ENCODE measurements at places on chromosomes 2 and 18. TPM values are rescaled to one million over a fixed set of nuclear protein-coding genes. Genes with fewer than 3 reads are reported as not detected.

DSG4 gene
- total RNA-seq: not detected

TTC39C gene
- 55.8 TPM for total RNA-seq

IL36A gene
- total RNA-seq: not detected

TTN gene
- total RNA-seq: 0.61 TPM

ITGA6 gene
- total RNA-seq: 5.7 TPM

CENPA gene
- 27.8 TPM for total RNA-seq

EVA1A gene
- not detected for total RNA-seq

CCDC178 gene
- not detected for total RNA-seq

GPBAR1 gene
- total RNA-seq: 0.38 TPM

UGT1A9 gene
- total RNA-seq: not detected

ST8SIA5 gene
- not detected for total RNA-seq

TPRKB gene
- total RNA-seq: 35.5 TPM

G6PC2 gene
- total RNA-seq: not detected

PDE11A gene
- total RNA-seq: not detected

GALNT3 gene
- total RNA-seq: 2.6 TPM

LOXHD1 gene
- not detected for total RNA-seq

PSD4 gene
- total RNA-seq: 222 TPM

NR4A2 gene
- 34.7 TPM for total RNA-seq

SLC4A1AP gene
- total RNA-seq: 27.8 TPM

TFPI gene
- not detected for total RNA-seq

POTEC gene
- not detected for total RNA-seq

CTNNA2 gene
- total RNA-seq: not detected

GPR39 gene
- not detected for total RNA-seq

SERPINB12 gene
- not detected for total RNA-seq

EVX2 gene
- not detected for total RNA-seq

PDE1A gene
- total RNA-seq: not detected

LAMA1 gene
- not detected for total RNA-seq

ITGB6 gene
- not detected for total RNA-seq

PROC gene
- total RNA-seq: not detected

CCDC150 gene
- 11.1 TPM for total RNA-seq

ABCA12 gene
- not detected for total RNA-seq

COL5A2 gene
- 1.4 TPM for total RNA-seq

SCN2A gene
- total RNA-seq: not detected

ST6GAL2 gene
- total RNA-seq: not detected

FLACC1 gene
- 0.97 TPM for total RNA-seq

SERPINB8 gene
- total RNA-seq: 16.8 TPM

DIS3L2 gene
- 33.7 TPM for total RNA-seq

KCNG2 gene
- not detected for total RNA-seq

NAT8 gene
- not detected for total RNA-seq

RNF152 gene
- 0.21 TPM for total RNA-seq

GREB1 gene
- 0.30 TPM for total RNA-seq

TLX2 gene
- total RNA-seq: 0.25 TPM

TMEM200C gene
- total RNA-seq: not detected

LRRTM1 gene
- not detected for total RNA-seq

ABCB11 gene
- not detected for total RNA-seq

GRB14 gene
- total RNA-seq: not detected

TNFAIP6 gene
- not detected for total RNA-seq

KLHL29 gene
- total RNA-seq: 0.21 TPM

PGAP1 gene
- total RNA-seq: 10.2 TPM

Measured in activated CD8-positive, alpha-beta memory T cell treated with anti-CD3 and anti-CD28 coated beads for 36 hours (primary cell).